ENCODE measurements at places on chromosomes 16 and 17.

GRCh38 chr16:80875616-80876015, 71.2 kb upstream of the CDYL2 start:
- no peak for DNase-seq

DNA sequence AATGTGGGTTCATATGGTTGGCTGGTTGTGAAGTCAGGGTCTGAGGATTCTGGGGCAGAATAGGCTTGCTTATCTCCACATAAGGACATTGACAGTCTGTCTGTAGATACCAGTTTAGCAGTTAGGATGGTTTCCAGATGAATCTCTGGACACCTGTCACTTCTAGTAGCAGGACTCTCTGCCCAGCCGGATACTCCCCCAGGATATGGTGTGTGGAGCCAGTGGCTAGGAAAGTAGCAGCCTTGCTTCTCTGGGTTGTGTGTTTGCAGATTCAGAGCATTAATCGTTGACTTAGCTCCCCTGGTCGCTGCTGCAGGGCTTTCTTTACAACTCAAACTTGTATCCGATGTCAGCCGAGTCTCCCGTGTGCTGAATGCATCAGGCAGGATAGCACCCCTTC, 45.2 kb downstream of the CLEC16A start:
- no peak for DNase-seq

- no peak for DNase-seq
Observed at GRCh38 chr16:74731853-74732477, 31.3 kb upstream of the MLKL start.

- DNase-seq, result no peak
Observed at GRCh38 chr16:80142281-80142680, 398.5 kb upstream of the DYNLRB2 start.

Data from KBM-7 (cell line).